ENCODE measurements at places on chromosomes 5 and 9.

DNA sequence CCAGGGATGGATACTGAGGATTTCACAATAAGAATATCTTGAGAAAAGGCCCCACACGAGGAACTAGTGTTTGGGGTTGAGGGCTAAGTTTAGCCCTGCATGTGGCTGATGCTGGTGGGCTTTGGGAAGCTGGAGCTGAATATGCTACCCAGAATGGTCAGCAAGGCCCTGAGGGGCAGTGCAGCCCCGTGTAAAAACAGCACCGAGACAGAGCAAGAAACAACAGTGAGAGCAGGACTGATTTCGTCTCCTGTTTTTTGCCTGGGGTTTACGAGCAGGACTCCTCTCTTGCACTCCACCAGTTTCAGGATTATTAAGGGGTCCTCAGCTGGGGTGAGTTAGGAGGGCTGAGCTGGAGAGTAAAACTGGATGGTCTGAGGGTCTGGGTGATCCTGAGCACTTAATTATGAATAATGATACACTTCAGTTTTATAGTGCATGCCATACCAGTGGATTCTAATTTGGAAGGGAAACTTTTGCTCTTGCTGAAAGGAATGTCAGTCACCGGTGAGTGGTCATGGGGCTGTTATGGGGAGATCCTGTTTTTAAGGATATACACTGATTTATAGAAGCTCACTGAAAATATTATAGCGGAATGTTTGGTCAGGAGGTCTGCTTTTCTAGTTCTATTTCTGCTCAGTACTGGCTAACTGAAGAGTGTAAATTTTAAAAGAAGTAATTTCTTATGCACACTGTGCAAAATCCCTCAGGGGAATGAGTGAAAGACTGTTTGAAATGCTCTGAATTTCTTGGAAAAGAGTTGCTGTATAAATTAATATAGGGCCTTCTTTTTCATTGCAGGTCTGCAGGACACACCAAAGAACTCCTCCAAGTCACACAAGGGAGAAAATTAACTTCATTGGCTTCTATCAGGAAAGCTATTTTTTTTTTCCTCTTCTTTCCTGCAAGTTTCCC, 42.7 kb upstream of the NFIB start:
- DNase-seq, result no peak

DNA sequence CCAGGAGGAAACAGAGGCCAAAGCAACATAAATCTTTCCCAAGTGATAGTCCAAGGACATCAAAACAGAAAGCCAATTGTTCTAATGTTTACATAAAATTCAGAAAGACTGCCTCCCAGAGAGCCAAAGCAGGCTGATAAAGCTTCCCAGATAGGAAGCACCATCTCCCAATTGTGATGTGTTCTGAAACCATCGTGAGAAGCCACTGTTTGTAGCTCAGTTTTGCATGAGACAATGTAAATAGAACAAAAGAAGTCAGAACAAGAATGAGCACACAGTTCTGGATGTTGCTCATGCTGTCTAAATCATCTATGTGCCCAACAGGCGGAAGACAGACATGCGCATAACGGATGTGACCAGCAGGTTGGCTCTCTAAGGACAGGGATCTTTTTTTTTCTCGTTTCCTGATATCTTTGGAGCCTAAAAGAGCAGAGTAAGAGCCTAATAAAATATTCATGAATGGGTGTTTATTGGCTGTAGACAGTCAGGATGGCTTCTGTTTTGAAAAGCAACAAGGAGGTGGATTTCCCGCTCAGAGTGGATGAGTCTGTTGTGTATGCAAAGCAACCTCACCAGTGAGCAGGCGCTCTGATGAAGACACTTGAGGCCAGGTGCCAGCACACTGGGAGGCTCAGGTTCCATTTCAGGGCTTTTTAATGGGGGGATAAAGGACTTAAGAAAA, 113.6 kb downstream of the GNA14 start:
- no peak for DNase-seq

DNA sequence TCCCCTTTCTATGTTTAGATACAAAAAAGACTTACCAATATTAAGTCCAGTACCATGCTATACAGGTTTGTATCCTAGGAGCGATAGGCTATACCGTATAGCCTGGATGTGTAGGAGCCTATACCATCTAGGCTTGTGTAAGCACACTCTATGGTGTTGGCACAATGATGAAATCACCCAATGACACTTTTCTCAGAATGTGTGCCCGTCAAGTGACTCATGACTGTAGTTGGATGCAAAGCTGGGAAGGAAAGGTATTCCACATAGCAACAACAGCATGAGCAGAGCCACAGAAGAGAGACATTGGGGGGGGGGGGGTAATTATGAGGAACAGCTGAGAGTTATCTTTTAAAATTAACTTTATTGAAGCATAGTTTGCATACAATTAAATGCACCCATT, 63.2 kb downstream of the TTLL11 start:
- DNase-seq, result no peak

DNA sequence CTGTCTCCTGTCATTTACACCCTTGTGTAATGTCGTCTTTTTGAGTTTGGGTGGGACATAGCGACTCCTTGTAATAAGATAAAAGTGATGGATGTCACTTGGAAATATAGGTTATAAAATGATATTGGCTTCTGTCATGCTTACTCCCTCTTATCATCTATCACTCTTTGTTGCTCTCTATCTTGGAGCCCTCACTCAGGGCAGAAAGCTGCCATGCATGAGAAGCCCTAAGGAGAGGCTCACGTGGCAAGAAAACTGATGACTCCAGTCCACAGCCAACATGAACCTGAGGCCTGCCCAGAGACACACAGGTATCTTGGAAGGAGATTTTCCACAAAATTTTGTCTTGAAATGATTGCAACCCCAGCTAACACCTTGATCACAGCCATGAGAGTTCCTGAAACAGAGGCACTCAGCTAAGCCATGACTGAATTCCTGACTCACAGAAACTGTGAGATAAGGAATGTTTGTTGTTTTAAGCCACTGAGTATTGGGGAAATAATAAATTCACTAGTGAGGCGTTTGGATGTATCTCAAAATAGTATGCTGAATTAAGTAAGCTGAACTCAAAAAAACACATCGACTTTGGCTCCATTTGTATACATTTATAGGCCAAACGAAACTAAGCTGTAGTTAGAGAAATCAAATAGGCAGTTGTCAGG, 216.7 kb downstream of the CDH18 start:
- no peak for DNase-seq

- no peak for DNase-seq
These were observed 1094.9 kb upstream of the C9orf72 start for GRCh38 chr9:28668158-28668557.

GRCh38 chr9:130459941-130460669, 15.3 kb downstream of the ASS1 start:
- DNase-seq, result no peak

- DNase-seq, result no peak
These were observed 246.6 kb upstream of the CCNG1 start for GRCh38 chr5:163190784-163191183.

DNA sequence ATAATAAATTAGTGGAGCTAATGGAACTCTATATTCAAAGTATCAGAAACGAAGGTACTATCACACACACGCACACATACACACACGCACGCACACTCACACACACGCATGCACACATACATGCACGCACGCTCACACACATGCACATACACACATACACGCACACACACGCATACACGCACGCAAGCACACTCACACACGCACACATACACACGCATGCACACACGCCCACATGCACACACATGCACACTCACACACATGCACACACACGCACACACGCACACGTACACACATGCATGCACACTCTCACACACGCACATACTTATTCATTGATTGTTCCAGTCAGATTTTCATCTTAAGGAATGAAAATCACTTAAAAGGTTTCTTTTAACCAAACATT, 69.8 kb upstream of the ICE1 start:
- DNase-seq, result no peak

DNA sequence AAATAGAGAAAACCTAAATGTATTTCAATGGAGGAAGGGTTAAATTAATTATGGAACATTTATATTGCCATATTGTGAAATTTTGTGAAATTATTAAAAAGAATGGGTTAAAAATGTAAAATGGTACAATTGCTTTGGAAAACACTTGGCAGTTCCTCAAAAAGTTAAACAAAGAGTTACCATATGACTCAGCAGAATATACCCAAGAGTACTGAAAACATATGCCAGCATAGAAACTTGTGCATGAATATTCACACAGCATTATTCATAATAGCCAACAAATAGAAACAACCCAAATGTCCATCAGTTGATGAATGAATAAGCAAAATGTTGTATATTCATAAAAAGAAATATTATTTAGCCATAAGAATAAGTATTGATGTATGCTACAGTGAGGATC, 181.0 kb upstream of the MAST4 start:
- DNase-seq, result no peak

GRCh38 chr5:175646251-175646650, 11.6 kb upstream of the HRH2 start:
- DNase-seq, result no peak

DNA sequence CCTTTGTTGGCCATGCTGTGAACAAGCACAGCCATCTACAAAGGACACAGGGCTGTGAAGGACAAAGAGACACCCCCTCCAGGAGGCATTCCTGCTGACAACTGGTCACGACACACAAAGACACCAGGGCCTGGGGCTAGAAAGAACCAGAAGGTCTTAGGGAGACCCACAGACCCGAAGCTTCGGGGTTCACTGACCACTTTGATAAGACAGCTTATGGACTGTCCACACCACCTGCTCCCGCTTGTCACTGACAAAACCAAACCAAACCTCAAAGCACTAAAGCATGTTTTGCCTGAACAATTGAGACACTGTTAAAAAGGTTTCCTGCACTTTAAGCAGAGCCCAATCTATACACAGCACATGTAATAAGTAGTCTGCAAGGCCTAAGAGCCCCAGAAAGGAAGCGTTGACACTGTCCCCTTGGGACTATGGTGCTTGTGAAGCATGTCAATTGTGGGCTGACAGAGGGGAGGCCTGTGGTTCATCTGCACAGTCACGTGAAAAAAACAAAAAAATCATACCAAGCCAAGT, 185.0 kb downstream of the GAPVD1 start:
- DNase-seq, result no peak

GRCh38 chr5:122390154-122390553, 78.1 kb downstream of the SNCAIP start:
- DNase-seq, result no peak

DNA sequence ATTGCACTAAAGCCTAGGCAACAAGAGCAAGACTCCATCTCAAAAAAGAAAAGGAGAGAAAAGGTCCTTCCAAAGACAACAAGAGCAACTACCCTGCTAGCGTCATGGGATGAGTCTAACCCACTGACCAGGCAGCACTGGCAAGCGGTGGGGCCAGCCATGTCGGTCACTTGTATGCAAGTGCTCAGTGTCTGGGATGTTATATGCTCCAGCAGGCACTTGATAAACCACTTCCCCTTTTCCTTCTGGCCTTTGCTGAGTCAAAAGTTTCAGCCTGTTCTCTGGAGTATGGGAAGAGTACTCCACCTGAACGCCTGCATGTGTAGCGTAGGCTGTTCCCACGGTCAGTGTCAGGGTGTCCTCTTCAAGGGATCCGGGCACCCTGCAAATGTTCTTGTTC, 9.2 kb upstream of the MXD3 start:
- DNase-seq, result no peak

DNA sequence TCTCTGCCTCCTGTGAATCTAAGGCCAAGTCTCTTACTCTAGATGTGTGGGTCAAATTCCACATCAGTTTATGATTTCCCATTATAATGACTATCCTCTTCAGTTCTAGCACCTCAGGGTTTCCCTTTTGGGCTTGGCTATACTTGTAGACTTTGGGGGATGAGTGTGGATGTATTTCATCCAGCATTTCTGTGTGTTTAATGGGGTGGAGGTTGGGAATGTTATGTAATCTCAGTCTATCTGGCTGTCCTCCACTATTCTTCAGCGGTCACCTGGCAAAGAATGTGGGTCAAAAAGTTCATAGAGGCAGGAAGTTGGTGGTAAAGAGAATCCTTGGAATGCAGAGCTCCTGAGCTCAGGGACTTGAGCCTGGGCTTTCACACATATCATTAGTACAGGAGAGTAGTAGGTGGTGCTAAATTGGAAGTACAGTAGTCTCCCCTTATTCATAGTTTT, 64.9 kb downstream of the CFAP95 start:
- no peak for DNase-seq

DNA sequence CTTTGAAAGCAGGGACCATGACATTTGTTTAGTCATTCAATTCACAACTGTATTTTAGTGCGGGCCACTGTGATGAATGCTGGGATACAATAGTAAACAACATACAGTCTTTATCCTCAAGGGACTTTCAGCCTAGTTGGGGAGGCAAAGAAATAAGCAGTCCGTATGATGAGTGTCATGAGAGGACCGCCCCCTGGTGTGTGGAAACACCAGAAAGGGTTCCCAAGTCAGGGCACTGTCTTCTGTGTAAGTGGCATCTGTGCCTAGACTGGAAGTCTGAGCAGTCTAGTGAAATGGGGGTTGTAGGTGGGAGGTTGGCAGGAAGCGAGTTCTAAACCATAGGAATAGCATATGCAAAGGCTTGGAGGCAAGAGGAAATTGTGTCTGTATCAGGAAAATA, 6.8 kb downstream of the C9orf43 start:
- DNase-seq, result no peak

GRCh38 chr5:115343855-115344254, 47.4 kb upstream of the CCDC112 start:
- DNase-seq, result no peak

- DNase-seq, result no peak
These were observed 90.7 kb downstream of the MAMDC2 start for GRCh38 chr9:70134360-70134759.

DNA sequence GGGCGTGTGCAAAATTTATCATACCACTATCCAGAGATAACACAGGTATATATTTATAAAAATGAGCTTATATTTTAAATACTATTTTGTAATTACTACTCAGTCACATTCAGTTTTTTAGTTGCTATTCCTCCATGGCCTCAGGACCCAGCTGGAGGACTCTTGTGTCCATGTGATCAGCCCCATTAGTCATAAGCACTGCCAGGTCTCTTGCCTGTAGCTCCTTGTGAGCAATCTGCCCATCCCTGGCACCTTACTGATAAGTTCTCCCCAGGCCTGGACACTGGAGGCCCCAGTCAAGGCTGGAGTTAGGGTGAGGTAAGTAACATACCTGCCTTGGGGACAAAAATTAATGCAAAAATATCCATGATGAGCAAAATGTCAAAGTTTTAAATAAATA, 29.5 kb upstream of the ADRB2 start:
- DNase-seq, result no peak

DNA sequence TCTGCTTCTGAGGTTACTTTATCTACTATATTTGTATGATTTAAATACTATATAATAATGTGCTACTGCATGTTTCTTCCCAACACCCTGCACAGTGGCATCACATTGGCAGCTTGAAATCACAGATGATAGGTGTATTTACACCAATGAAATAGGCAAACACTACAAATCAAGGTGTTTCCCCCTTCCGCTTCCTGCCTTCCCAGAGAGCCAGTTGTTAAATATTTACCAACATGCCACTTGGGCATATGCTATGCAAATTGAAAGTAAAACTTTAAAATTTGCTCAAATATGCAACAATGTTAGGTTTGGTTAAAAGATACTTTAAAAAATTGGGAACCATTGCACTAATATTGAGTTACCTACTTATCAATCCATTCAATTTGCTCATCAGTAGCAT, 58.2 kb upstream of the SMARCA2 start:
- no peak for DNase-seq

- no peak for DNase-seq
These were observed 73.8 kb downstream of the MAPKAP1 start for GRCh38 chr9:125633116-125633745.

Measured in coronary artery (tissue), 2 donors.